Epithelial cell of proximal tubule (primary cell): ENCODE measurements at places on chromosomes 2 and 18. TPM values are rescaled to one million over a fixed set of nuclear protein-coding genes. Genes with fewer than 3 reads are reported as not detected.

DNA sequence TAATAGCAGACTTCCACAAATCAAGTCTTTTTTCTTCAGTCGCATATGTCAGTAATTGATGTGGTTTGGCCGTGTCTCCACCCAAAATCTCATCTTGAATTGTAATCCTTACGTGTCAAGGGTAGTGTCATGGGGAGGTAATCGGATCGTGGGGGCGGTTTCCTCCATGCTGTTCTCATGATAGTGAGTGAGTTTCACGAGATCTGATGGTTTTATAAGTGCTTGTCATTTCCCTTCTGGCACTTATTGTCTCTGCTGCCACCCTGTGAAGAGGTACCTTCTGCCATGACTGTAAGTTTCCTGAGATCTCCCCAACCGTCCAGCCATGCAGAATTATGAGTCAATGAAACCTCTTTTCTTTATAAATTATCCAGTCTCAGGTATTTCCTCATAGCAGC is 478.8 kb downstream of the PTPRM start:
- DNase-seq: no peak

DNA sequence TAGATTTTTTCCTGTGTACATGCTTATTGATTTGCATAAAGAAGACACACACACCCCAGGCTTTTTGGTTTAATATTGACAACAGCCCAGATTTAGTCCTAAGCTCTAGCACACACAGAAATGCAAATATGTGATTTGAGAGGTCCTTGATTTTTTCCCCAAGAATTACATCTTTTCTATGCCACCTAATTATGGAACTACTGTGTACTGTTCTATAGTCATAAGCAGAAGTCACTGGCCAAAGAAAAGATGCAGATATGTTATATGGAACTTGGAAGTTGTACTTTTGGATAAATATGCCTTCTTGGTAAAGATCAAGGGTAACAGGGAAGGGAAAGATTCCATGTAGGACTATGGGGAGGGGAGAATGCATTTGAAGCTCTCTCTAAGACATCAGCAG is 105.6 kb downstream of the SETBP1 start:
- DNase-seq: no peak

DNA sequence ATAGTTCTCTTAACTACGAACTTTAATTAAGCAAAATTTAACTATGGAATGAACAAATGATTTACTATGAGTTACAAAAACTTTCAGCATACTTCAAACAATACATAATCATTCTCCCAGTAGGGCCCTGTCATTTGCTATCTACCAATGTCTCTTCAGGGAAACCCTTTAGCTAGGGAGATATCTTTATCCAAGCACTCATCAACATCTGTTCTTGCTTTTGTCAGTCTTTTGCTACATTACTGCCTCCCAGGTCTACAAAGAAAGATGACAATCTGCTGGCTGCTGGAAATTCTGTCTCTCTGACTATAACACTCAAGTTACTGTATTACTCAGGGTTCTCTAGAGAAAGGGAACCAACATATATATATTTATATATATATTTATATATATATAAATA is 1626.3 kb upstream of the CELF4 start:
- no peak for DNase-seq

GRCh38 chr2:237283131-237283928 is 130.6 kb downstream of the COL6A3 start:
- DNase-seq: no peak

DNA sequence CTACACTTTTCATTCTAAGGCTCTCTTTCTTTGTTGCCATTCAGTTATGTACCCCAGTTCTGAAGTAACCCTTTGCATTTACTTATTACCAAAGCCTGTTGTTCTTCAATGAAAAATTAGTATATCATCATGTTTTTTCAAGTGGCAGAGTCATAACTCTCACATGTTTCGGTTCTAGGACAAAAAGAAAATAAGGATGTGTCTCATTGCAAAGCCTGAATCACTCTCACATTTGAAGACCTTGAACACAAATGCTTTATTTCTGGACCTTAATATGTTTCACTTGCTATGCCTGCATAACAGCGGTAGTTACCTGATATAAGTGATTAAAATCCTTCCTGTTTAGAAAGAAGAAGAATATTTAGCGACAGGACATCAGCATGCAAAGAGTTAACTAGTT is 49.1 kb downstream of the ZEB2 start:
- DNase-seq: no peak

DNA sequence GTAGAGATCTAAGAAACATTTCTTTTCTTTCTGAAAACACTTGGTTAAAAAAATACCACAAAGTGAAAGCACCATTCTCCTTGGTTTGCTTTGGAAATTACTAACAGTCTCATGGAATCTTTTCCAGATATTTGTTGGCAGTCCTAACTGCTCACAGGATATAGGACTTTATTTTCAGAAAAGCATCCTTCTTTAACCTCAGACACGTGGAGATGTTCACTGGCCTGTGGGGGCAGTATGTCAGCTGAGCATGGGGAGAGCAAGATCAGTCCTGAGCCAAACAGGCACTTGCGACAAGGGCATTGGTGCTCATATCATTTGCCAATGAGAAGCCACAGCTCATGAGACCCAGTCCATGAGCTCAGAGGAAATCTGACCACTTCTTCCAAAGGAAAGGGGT is 371.9 kb downstream of the NBAS start:
- DNase-seq: no peak

- DNase-seq: peak; percentile 15
Measured at GRCh38 chr18:32048507-32049091, 30.0 kb downstream of the RNF125 start.

GRCh38 chr2:23994567-23994966 is 15.3 kb upstream of the MFSD2B start:
- DNase-seq: no peak

DNA sequence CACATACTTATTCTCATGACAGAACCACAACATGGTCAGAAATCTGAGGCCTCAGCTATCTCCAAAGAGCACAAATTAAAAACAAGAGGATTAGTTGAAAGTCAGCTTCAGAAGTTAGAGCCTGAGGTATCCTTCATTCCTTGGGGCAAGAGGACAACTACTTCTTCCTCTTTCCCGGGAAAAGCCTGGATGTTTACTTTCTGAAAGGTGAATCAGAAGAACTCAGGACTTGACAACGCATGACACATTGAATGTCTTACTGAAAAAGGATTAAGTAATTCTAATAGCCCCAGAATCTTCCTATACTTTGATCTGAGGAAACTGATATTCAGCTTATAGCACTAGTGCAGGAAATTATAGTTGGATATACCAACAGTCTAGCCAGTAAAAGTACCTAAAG is 573.2 kb downstream of the METTL4 start:
- no peak for DNase-seq

DNA sequence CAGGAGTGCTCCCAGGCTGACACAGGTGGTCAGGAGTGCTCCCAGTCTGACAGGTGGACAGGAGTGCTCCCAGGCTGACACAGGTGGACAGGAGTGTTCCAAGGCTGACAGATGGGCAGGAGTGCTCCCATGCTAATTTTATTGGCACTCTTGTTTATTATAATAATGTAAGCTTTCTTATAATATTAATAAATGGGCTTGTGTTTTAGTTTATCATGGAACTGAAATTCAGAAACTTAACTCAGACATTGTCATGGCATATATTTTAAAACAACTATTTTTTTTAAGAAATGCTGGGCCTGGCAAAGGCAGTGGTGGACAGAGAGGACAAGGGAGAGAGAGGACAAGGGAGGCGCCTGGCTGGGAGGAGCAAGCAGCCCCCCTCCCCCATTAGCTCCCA is 18.7 kb downstream of the ANO7 start:
- no peak for DNase-seq

DNA sequence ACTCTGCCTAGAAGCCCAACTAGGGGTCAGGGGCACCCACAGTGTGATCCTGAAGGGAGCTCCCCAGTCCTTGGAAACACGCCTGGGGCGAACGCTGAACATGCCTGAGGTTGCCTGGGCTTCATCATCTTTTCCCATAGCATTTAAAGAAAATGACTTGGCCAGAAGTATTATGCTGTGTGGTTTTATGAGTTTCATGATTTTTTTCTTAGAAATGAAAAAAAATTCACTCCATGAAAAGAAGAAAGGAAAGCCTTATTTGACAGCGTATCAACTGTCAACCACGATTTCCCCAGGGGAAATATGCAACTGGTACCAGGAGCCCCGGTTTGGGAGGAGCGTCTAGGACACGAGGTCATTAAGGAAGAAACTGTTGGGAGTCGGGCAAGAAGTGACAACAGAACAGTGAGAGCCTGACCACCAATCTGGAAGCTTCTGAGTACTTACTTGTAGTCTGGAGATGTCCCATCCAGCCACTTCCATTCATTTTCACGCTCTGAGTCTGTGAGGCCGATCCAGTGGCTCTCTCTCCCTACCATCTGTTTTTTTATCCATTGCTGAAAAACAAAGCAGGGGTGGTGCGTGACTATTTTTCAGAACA is 63.5 kb upstream of the THOC1 start:
- DNase-seq: no peak

The KHK gene
- total RNA-seq: 5.5 and 6.1 TPM in 2 replicates

GRCh38 chr2:209121691-209122090 is 302.2 kb upstream of the MAP2 start:
- DNase-seq: no peak

DNA sequence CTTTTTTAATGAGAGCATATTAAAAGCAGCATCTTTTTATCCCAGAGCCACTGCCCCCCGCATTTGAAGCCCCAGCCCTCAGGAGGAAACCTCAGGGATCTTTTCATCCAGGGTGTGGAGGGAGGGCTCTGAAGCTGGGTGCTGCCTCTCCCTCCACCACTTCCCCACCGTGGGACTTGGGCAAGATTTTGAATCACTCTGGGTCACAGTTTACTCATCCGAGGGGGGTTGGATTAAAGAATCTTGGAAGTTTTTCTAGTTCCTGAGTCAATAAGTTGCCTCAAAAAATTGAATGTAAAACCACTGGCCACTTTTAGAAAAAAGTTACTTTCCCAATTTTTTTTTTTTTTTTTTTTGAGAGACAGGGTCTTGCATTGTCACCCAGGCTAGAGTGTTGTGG is 62.0 kb upstream of the ANKRD44 start:
- DNase-seq: no peak

The SCYGR5 gene
- total RNA-seq: not detected in 2 replicates

The GPR17 gene
- not detected in 2 replicates for total RNA-seq

GRCh38 chr2:170984079-170984478 is 55.0 kb downstream of the GORASP2 start:
- no peak for DNase-seq

DNA sequence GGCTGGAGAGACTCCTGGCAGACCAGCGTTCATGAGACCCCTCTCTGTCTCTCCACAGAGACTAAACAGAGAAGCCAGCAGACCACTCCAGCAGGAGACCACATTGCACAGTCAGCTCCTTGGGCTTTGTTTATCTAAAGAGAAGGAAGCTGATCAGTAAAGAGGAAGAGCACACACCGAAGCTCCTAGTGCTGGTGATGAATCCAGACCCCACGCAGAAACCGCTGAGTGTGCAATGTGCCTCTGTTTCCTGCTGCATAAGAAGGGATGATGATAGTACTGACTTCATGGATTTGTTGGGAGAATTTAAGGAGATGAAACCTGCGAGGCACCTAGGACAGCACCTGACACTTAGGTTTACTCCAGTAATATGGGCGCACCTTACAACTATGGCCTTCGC is 544.1 kb upstream of the ID2 start:
- DNase-seq: no peak

DNA sequence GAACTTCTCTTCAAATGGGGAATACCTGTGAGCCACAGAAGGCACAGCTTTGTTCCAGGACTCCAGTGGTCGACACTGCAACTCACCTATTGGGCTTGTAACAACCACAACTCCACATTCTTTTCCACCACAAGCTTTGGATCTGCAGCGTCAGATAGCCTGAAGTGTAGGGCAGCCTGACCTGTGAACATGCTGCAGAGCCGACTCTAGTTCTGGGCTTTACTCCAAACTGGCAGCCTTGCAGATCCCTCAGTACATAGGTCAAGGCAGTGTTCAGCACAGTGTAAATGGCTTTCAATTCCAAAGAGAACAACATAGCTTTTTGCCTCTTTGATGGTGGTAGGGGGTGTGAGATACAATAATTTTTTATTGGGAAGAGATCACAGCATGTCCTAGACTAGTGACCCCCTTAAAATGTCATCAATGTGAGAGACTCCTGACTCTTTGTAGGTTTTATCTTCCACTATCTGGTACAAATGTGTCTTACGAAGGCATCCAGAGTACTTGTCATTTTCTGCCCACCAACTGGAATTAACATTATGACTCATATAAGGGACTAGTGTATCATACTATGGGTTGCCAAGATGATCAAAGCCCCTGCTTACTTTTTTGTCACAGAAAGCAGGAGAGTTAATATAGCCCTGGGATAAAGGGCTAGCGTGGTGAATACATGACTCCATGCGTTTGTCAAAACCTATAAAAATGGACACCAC is 149.8 kb downstream of the COPS8 start:
- peak; percentile 65 for DNase-seq

The OTOS gene
- not detected in 2 replicates for total RNA-seq

GRCh38 chr18:5065615-5066014 is 131.4 kb downstream of the AKAIN1 start:
- no peak for DNase-seq

The OR6B2 gene
- not detected in 2 replicates for total RNA-seq

- no peak for DNase-seq
Measured at GRCh38 chr2:231479455-231479854, 15.2 kb upstream of the NCL start.

The LRP1B gene
- 0.07 and 0.12 TPM in 2 replicates for total RNA-seq

DNA sequence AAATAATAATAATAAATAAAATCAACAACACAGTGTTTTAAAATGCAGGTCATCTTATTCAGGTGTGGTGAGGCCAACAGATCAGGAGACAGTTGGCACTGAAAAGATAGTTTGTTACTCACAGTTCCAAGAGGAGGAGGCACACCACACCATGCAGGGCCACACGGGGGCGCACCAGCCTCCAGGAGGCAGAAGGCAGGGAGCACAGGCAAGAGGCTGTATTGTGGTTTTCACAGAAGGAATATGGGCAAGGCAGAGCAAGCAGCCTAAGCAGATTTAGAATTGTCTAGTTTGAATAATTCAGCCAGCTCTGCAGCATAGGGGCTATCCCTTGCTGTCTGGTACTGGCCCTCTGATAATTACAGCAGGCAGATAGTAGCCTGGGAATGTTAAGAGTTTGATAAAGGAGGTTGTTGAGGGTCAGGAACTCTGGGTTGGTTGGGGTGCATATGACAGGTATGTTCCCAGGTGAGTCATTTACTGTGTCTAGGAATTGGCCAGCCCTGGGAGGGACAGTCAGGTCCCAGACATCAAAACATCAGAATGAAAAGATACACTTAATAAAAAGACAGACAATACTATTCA is 31.3 kb downstream of the KIAA2012 start:
- no peak for DNase-seq

The GAD1 gene
- 0.36 and 5.6 TPM in 2 replicates for total RNA-seq

The ATP9B gene
- 10.7 and 22.7 TPM in 2 replicates for total RNA-seq

The L3MBTL4 gene
- 0.65 and 4.0 TPM in 2 replicates for total RNA-seq

- no peak for DNase-seq
Measured at GRCh38 chr2:61882850-61883249, 5.6 kb downstream of the CCT4 start.

- DNase-seq: no peak
Measured at GRCh38 chr2:54209379-54209778, 46.6 kb downstream of the TSPYL6 start.

- peak; percentile 99 for DNase-seq
Measured at GRCh38 chr2:44291281-44292248, 16.3 kb downstream of the SLC3A1 start.

- no peak for DNase-seq
Measured at GRCh38 chr2:144461308-144461766, 58.6 kb downstream of the ZEB2 start.
